ENCODE measurements at places on chromosomes 1 and 21. TPM values are rescaled to one million over a fixed set of nuclear protein-coding genes. Genes with fewer than 3 reads are reported as not detected.

SLC1A7 gene
- not detected for total RNA-seq

C4BPA gene
- not detected for total RNA-seq

DNA sequence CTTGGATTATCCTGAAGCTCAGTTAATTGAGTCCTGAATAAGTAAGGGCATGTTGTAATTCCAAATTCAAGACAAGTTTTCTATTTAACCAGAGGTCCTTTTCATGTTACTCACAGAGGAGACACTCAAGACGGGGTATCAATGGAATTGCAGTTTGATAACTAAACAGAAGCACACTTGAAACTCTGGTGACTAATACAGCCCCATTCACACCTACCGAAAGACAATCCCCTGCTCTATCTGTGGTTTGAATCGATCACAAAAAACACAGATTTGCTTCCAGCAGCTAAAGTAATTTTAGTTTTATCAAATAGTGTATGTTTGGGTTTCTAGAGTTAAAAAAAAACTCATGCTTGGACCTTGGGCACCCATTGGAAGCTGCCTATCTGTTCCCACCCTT is 60.4 kb downstream of the TEX35 start:
- no peak for DNase-seq

DNA sequence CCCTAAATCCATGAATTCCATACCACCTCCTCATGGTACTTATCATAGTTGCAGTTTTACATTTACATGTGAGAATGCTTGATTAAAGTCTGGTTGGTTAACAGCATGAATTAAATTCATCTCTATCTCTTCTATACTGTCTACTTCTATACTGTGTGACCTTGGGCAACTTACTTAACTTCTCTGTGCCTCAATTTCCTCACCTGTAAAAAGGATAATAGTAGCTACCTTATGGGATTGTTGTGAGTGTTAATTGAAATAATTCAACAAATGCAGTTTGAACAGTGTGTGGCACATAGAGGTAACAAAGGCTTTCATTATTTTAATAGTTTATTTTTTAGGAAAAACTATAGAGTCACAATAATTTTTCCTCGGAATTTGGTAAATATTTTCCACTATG is 231.3 kb downstream of the RRAGC start:
- DNase-seq = no peak

- DNase-seq = no peak
Observed at GRCh38 chr1:41810446-41810845, 108.3 kb downstream of the HIVEP3 start.

DNA sequence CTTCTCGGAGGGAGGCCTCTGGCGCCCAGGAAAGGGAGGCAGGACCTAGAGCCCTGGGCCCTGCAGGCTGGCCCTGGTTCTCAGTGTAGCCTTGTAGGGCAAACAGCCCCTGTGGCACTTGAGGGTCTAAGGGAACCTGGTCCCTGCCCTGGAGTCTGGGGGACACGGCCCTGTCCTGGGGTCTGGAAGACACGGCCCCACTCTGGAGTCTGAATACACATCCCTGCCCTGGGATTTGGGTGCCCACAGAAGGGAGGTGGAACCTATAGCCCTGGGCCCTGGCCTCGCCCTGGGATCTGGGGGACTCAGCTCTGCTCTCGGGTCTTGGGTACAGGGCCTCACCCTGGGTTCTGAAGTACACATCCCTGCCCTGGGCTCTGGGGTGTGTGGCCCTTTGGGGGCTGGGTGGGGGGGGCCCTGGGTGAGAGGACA is 97.9 kb downstream of the OBSCN start:
- no peak for DNase-seq

GRCh38 chr1:185433667-185434066 is 116.6 kb upstream of the IVNS1ABP start:
- no peak for DNase-seq

GRCh38 chr1:17955302-17956285 is 152.0 kb upstream of the IGSF21 start:
- no peak for DNase-seq

GRCh38 chr1:119188926-119189325 is 48.5 kb upstream of the WARS2 start:
- no peak for DNase-seq

TMEM35B gene
- 15.9 TPM for total RNA-seq

DNA sequence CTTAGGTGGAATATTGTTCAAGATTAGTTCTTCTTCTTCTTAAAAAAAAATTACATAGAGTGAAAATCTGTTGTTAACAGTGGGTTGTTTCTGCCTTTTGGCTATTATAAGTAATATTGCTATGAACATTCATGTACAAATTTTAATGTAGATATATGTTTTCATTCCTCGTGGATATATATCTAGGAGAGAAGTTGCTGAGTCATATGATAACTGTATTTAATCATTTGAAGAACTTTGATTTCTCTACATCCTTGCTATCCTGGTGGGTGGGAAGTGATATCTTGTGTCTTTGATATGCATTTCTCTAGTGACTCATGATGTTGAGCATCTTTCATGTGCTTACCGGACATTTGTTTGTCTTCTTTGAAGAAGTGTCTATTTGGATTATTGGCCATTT is 29.9 kb downstream of the MAST2 start:
- no peak for DNase-seq

- DNase-seq = peak; percentile 82
Observed at GRCh38 chr1:203465948-203466347, 9.7 kb upstream of the PRELP start.

KIAA1614 gene
- total RNA-seq = 4.6 TPM

DNA sequence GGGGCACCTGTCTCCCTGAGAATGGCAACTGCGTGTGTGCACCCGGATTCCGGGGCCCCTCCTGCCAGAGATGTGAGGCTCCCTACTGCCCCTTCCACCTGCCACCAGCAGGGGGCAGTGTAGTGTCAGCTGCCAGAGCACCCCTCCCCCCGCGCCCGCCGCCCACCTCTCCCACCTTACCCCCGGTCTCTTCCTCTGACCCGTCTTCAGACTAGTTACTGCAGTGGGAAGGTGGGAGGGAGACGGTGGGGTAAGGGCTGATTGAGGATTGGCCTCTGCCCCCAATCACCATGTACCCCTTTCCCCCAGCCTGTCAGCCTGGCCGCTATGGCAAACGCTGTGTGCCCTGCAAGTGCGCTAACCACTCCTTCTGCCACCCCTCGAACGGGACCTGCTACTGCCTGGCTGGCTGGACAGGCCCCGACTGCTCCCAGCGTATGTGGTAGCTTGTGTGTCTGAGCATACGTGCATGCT is 10.1 kb upstream of the LRRC71 start:
- no peak for DNase-seq

DNA sequence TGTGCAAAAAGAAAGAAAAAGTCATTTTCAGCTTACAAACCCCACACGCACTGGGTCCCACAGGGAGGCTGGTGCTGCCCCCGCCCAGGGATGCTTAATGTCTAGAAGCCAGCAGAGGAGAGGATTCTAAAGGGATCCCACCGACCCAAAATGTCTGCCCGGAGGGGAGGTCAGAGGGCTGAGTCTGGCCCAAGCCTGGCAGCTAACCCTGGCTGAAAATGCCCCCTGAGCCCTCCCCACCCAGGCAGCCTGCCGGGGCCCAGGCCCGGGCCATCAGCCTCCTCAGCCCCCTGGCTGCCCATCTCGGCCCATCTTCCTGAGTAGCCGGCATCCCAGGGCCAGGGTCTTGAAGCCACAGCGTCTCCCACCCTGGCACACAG is 33.5 kb downstream of the ACOT7 start:
- no peak for DNase-seq

GRCh38 chr1:211677659-211678058 is 2.2 kb upstream of the NEK2 start:
- DNase-seq = no peak

DNA sequence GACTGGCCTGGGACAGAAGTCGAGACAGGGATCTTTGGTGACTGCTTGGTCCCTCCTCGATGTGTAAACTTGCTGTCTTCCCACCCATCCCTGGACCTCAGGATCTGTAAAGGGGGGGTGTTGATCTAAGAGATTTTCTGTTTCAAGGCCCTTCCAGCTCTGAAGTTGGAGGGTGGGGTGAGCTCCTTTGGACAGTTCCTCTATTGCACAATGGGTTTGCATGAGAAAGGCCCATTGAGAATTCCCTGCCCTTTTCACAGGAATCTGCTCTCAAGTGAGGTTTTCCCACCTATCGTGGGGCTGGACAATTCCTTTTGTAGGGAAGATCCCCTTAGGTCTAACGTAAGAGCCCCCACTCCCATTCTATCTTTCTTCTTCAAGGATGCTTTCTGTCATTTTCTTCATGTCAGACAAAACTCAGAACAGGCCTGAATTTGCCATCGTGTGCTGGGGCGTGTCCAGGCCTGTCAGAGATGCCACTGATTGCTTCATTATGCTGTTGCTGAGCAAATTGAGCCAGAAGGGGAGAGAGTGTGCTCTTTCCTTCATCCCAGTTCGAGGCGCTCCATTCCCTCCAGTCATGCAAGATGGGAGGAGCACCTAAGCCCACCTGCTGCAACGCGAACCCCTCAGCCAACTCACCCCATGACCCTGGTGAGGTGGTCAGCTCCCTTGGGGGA is 149.9 kb upstream of the IGSF21 start:
- DNase-seq = no peak

VCAM1 gene
- total RNA-seq = 3.1 TPM

DNA sequence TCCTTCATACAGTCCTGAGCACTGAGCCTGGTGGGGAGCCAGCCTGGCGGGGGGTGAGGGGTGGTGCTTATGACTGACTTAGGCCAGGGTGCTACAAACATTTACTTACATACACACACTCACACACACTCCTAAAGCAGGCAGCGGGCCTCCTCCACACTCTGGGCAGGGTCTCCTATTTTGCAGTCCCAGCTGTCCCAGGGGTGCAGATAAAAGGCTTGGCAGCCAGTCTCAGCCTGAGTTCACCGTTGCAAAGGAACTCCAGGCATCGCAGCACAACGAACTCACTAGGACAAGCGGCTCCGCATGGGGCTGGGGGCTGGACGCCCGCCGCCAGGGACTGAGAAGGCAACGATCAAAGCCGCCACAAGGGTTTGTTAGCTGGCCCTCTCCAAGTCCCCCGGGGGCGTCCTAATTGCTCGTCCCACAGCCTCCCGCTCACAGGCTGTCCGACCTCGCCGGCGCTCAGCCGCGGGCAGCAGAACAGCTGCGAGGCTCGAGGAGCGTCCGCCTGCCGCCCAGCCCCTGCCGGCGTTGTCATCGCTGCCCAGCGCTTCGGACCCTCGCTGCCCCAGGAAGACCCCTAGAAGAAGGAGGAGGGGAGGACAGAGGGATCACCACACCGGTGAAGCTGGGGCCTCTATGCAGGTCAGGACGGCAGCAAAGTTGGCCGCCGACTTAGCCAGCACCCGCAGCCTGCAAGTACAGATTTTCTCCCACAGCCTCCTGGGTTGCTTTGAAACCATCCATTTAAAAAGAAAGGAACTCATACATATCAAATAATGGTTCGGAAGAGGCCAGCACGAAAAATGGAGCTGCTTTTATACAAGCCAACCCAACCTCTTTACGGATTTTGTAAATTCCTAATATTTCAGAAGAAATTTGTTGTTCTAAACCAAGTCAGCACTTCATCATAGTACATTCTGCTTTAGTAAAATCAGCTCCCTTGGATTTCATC is 6.2 kb downstream of the BARHL2 start:
- DNase-seq = no peak

DNA sequence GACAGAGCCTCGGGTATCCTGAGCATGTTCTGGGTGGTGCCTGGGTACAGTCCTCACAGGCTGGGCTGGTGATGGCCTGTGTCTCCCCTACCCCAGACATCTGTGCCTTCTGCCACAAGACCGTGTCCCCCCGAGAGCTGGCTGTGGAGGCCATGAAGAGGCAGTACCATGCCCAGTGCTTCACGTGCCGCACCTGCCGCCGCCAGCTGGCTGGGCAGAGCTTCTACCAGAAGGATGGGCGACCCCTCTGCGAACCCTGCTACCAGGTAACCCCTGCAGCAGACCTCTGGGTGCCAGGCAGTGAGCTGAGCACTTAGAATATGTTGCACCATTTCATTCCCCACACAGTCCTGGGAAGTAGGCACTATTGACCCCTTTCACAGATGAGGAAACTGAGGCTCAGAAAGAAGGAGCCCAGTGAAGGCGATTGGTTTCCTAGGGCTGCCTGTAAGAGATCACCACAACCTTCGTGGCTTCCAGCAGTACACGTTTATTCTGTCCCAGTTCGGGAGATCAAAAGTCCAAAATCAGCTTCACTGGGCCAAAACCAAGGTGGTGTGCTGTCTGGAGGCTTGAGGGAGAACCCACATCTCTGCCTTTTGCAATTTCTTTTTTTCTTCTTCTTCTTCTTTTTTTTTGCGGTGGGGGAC is 11.8 kb downstream of the FBLIM1 start:
- no peak for DNase-seq

GRCh38 chr1:218531936-218532335 is 186.8 kb downstream of the TGFB2 start:
- no peak for DNase-seq

LENEP gene
- total RNA-seq = not detected

- peak; percentile 55 for DNase-seq
Observed at GRCh38 chr21:16419188-16419921, 689.6 kb downstream of the USP25 start.

SLC6A9 gene
- 85.7 TPM for total RNA-seq

HSD3B2 gene
- total RNA-seq = not detected

DNA sequence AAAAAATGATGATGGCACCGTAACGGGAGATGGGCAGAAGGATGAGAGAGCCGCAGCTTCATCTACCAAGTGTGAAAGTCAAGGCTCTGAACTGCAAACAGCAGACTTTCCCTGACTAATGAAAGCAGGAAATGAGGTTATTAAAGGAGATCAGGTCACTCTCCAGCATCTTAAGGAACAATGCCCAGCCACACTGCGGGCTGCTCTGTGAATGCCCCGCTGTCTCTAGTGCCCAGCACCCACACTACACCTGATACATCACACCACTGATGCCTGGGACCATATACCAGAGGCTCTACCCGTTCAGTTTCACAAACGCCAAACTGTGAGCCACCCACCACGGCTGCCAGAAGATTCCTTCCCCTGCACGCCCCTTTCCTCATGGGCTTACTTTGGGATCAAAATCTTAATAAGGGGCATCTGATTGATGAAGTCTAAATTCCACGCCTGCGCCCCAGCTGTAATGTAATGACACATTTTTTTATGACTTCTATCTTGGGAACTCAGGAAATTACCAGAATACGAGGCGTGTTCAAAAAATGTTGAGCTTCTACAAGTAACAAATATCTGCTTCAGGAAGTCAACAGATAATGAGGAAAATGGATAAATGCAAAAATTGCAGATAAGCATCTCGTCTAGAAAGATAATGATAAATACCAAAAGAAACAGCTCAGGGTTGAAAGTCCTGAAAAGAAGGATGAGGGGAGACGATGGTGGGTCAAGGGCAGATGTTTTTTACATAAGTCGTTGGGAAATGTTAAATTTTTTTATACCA is 72.0 kb downstream of the MIS18A start:
- no peak for DNase-seq

DNA sequence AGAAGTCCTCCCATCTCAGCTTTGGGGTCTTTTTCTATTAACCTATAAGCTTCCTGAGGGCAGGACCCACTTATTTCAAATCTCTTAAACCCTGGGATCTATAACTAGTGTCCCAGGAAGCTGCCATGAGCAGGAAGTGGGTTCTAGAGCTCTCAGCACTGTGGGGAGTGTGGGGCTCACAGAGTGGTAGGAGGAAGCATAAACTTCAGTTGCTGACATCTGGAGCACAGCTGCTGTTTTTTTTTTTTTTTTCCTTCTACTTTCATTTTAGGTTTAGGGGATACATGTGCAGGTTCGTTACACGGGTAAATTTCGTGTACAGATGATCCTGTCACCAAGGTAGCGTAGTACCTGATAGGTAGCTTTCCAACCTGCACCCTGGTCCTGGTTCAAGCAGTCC is 59.3 kb downstream of the AK4 start:
- no peak for DNase-seq

ARTN gene
- 3.6 TPM for total RNA-seq

VASH2 gene
- 0.37 TPM for total RNA-seq
